ENCODE measurements at places on chromosomes 3 and 15. TPM values are rescaled to one million over a fixed set of nuclear protein-coding genes. Genes with fewer than 3 reads are reported as not detected.

DNA sequence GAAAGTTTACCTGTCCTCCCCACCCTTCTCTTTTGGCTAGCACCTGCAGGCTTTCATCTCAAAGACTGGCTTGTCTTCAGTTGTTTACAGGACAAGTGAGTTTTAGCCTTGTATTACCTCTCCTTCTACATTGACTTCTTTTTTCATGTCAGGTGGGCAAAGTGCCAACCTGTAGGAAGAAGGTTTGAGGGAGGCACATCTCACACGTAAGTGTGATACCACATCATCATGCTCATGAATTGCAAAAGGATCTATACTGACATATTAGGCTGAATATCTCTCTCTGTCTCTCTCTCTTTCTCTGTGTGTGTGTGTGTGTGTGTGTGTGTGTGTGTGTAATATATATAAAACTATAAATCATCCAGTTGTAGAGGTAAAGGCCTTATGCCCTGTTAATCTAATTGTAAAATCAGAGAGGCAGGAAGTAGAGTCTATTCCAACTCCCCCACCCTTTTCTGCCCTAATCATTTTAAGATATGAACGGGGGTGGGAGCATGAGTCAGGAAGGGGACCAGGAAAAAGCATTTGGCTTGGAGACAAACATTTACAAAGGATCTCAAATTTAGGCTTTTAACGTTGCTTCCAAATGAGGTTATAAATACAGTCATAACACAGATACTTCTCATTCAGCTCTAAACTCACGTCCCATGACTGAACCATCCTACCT, 107.0 kb upstream of the PFN2 start:
- H3K36me3 ChIP-seq = no peaks in the 10 kb centered on the region
- H3K4me1 ChIP-seq = peaks cover 58% of the 10 kb centered on the region
- no peak overlapping the region for H3K4me3 ChIP-seq

DNA sequence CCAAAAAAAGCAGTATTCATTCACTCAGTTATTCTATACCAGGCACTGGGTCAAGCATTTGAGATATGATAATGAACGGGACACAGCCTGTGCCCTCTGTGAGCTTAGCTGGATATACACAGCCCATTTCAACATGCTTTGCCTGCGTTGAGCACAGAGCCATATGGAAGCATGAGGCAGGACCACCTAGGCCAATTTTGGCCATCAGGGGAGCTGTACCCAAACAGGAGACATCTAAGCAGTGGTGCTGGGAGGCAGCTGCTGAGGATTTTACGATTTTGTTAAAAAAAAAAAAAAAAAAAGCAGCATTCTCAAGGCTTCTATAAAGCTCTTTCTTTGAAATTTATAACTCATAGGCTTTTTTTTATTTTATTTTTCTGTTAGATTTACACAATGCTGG, 87.2 kb upstream of the SLC2A2 start:
- no peaks in the 10 kb centered on the region for H3K27me3 ChIP-seq
- H3K4me1 ChIP-seq = no peaks in the 10 kb centered on the region
- no peaks in the 10 kb centered on the region for H3K36me3 ChIP-seq
- H3K4me3 ChIP-seq = no peak overlapping the region
- H3K27ac ChIP-seq = no peak overlapping the region

- H3K4me3 ChIP-seq = no peak overlapping the region
- no peaks in the 10 kb centered on the region for H3K27me3 ChIP-seq
- H3K36me3 ChIP-seq = no peaks in the 10 kb centered on the region
- H3K4me1 ChIP-seq = 0 out of 2 replicates have a peak, but pooled peaks cover 2% of the 10 kb centered on the region
Observed at GRCh38 chr15:52749258-52749657, 40.9 kb downstream of the ONECUT1 start.

GRCh38 chr15:46280762-46281542, 646.1 kb downstream of the SQOR start:
- peak; percentile 33 for DNase-seq
- H3K36me3 ChIP-seq = no peaks in the 10 kb centered on the region
- peaks cover 3% of the 10 kb centered on the region for H3K27me3 ChIP-seq

GRCh38 chr3:22704166-22704565, 499.0 kb upstream of the UBE2E2 start:
- H3K4me1 ChIP-seq = no peaks in the 10 kb centered on the region
- H3K36me3 ChIP-seq = no peaks in the 10 kb centered on the region
- no peak overlapping the region for H3K4me3 ChIP-seq

Gene CCDC9B
- total RNA-seq = 2.4 TPM

Gene C3orf70
- 11.7 TPM for total RNA-seq

Gene ARGFX
- total RNA-seq = 1.1 TPM
